ENCODE measurements at places on chromosomes 3 and 15. TPM values are rescaled to one million over a fixed set of nuclear protein-coding genes. Genes with fewer than 3 reads are reported as not detected.
A peak's percentile ranks its signal among the peaks of the same experiment; 100 is the strongest.

Gene HCLS1
- not detected for total RNA-seq

DNA sequence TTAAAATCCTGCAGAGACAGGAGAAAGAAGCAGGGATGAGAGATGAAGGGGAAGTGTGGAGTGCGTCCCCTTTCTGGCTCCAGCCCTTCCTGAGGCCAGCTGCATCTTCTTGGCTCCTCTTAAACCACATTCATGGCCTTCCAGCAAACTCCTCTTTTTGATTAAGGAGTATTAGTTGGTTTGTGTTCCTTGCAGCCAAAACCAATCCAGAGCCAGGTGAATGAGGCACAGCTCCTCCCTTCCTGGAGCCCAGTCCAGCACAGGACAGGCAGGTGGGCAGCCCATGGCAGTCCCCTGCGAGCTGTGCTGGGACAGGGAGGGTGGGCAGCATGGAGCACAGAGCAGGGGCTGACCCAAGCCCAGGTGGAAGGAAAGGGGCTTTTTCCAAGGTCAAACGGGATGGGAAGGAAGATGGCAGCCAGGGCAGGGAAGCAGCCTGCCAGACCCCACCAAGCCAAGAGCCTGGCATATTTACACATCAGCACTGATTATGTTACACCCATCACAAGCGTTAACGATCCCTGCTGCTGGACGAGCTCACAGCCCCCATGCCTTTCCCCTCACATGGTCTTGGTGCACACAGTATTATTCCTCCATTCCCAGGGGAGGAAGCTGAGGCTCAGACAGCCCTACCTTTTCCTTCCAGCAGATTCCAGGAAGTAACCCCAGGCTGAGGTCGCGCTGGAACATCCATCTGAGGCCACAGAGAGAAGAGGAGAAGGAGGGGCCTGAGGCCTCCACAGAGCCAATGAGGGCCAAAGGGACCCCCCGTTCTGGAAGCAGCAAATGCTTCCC, 175.6 kb downstream of the SMAD6 start:
- no peak overlapping the region for H3K4me3 ChIP-seq
- DNase-seq: no peak
- H3K36me3 ChIP-seq: peaks cover 9% of the 10 kb centered on the region
- no peaks in the 10 kb centered on the region for H3K27me3 ChIP-seq

DNA sequence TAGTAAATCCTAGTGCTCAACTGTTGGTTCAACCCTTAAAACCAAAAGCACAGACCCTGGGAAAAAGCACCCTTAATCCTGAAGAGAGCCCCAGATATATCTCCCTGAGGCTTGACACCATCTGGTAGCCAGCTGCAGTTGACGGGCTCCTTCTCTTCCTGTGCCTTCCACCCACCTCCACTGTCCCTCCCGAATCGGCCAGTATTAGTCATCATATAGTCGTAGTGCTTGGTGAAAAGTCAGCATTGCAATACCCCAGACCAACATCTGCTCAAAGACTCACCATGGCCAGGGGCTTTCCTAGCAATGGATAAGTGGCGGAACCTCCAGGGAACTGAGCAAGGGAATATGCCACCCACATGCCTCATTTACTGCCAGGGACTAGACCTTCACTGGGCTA, 125.6 kb upstream of the CRBN start:
- H3K27me3 ChIP-seq: no peaks in the 10 kb centered on the region
- DNase-seq: no peak
- H3K36me3 ChIP-seq: no peaks in the 10 kb centered on the region
- no peak overlapping the region for H3K4me3 ChIP-seq
- no peak overlapping the region for H3K27ac ChIP-seq

- no peak for DNase-seq
- H3K4me3 ChIP-seq: peak overlapping the region; percentile 49
- H3K4me1 ChIP-seq: peaks cover 4% of the 10 kb centered on the region
- peak overlapping the region; percentile 4 for H3K27ac ChIP-seq
- no peaks in the 10 kb centered on the region for H3K27me3 ChIP-seq
Observed at GRCh38 chr3:147410116-147410525, 956 bp downstream of the ZIC1 start.

DNA sequence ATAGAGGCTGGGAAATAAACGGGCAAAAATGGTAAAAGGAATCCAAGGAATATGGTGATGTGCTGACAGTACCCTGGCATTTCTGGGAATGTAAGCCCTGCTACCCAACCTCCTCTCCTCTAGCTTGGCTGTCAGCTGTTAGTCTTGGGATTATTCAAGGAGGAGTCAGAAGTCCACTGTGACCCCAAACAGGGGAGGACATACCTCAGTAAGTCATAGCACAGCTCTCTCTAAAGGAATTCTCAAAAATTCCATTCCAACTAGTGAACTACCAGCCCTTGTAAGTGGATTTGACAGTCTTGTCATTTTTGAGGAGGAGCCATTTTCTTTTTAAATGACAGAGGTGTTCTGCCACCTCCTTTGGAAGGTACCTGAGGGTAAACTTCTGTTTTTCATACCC, 207.5 kb downstream of the PDCD6IP start:
- H3K36me3 ChIP-seq: no peaks in the 10 kb centered on the region
- no peaks in the 10 kb centered on the region for H3K27me3 ChIP-seq
- H3K4me3 ChIP-seq: no peak overlapping the region
- peak overlapping the region; percentile 48 for H3K27ac ChIP-seq
- peaks cover 33% of the 10 kb centered on the region for H3K4me1 ChIP-seq

Gene MNS1
- 8.4 TPM for total RNA-seq

Measured in SJSA1 (cell line).